ENCODE measurements at places on chromosomes 12 and 14.
A peak's percentile ranks its signal among the peaks of the same experiment; 100 is the strongest.

DNA sequence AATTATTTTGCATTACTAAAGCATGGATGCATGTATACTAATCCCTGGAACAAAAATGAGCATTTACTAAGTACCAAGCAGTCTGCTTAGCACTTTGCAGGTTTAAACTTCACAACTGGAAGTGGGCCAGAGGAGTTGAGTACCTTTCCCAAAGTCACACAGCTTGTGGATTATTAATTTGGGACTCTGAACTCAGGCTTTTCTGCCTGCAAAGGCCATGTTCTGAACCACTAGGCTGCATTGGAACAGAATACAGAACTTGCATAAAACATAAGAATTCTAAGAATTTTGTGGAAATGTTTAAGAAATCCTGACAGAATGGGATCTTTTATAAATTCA lies 132.9 kb upstream of the AMIGO2 start:
- DNase-seq, result no peak

DNA sequence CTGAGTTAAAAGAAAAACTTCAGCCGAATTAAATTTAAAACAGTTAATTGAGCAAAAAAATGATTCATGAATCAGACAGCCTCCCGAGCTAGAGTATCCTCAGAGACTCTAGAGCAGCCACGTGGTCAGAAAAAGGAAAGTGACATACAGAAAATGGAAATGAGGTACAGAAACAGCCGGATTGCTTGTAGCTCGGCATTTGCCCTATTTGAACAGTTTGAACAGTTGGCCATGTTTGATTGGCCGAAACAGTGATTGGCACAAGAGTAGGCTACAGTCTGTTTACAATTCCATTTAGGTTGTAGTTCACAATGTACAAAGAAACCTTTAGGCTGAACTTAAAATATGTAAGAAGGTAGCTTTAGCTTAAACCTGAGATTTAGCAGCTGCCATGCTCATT lies 12.9 kb upstream of the OXA1L start:
- DNase-seq, result no peak

DNA sequence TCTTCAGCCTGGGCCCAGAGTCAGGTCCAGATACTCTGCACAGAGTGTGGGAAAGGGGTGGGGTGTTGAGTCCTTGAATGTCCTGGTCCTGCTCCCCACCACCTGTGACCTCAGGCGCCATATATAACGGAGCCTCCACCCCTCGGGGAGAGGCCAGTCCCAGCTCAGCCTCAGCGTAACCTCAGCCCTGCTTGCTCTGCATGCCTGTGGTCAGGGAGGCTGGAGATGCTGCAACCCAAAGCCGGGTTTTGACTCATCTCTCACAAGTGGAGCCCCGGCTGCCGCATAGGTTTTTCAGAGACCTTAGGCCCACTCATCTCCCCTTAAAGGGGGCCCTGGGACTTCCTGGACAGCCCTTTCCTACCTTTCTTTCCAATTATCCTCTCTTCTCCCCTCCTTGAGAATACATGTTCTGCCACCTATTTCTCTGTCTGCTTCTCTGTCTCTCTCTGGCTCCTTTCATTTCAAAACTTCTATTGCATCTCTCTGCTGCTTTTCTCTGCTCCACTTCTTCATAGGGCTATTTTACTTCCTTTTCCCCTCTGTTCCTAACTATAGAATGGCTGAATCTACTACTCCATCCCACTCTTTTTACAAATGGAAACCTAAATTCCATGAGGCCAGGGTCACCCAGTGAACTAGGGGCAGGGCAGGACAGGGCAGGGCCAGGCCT lies 1.2 kb downstream of the ITGB7 start:
- peak; percentile 39 for DNase-seq

DNA sequence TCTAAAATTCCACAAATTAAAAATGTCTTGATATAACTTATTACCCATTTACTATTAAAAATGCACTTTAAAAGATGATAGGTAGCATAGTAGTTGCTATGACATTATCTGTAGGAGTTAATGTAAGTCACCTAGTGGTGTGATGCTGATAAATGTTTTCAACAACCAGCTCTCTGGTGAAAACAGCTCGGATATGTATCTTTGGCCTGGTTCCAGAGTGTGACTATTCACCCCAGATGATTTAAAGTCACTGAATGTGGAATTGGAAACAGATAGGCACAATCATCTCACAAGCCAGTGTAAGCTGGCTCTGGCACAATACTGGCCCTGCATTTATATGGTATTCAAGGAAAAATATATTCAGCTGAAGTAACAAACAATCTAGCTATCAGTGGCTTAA lies 9.2 kb upstream of the CCDC196 start:
- no peak for DNase-seq

GRCh38 chr12:104079024-104079423 lies 14.7 kb downstream of the HCFC2 start:
- no peak for DNase-seq

- no peak for DNase-seq
Observed at GRCh38 chr12:19893514-19893913, 454.2 kb downstream of the AEBP2 start.

- DNase-seq, result no peak
Observed at GRCh38 chr12:79375050-79375449, 315.7 kb downstream of the PAWR start.

DNA sequence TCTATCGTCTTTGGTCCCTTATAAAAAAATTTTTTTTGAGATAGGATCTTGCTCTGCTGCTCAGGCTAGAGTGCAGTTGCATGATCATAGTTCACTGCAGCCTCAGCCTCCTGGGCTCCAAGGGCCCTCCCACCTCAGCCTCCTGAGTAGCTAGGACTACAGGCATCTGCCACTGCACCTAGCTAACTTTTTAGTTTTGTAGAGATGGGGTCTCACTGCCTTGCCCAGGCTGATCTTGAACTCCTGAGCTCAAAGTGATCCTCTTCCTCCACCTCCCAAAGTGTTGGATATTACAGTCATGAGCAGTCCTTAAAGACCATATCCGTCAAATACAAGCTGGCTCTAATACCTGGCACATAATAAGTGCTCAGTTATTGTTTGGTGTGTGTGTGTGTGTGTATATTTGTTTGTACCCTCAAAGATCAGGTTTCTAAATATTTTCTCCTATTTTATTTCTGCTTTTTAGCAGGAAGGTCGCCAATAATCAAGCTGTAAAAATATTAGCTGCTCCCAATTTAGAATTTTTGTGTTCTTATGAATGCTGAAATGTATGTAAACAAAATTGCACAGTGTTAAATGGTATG lies 30.5 kb downstream of the SRGAP1 start:
- DNase-seq, result no peak

GRCh38 chr14:103908580-103908979 lies 19.7 kb upstream of the TDRD9 start:
- DNase-seq, result no peak

GRCh38 chr12:1619587-1619986 lies 9.4 kb upstream of the WNT5B start:
- DNase-seq, result no peak

DNA sequence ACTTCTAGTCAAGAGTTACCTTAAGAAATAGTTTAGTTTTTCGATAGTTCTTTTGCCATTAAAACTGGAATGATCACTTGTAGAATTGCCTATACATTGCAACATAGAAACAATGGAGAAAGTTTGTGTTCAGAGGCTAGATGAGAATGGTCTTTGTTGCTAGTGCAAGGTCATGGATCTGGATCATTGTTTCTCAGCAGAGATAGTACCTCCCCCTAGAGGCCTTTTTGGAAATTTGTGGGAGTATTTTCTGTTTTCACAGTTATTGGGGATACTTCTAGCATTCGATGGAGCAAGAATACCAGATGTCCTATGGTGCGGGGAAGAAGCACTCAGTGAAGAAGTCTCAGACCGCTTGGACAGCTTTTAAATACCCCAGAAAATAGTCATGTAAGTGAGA lies 138.8 kb upstream of the HMGA2 start:
- DNase-seq, result no peak

DNA sequence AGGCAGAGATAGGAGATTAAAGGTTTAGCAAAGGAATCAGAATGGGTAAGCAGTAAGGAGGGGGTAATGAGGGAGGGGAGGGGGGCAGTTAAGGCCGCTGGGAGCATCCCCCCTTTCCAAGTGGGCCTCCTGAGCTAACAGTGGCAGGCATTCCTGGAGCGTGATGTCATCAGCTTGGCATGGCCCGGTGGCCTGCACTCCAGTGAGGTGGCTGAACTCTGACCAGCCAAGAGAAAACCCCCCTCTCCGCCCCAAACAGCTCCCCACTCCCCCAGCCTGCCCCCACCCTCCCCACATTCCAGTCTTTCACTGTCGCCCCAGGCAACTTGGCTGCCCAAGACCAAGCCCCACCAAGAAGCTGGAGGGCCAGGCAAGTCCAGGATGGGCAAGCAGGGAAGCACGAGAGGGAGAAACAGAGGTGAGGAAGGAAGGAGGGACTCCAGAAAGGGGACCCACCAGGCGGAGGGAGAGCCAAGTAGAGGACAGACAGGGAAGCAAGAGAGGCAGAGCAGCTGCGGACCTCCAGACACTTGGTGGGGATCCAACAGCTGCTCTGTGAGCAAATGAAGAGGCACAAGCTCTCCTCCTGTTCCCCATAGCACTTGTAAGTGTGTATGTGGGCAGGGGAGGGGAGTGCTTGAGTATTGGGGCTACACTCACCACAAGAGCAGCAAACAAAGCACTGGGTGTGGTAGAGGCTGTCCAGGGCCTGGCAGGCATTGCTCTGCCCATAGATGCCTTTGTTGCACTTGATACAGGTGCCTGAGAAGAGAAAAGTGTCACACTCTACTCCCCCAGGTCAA lies 4.5 kb downstream of the AJUBA start:
- DNase-seq, result no peak

DNA sequence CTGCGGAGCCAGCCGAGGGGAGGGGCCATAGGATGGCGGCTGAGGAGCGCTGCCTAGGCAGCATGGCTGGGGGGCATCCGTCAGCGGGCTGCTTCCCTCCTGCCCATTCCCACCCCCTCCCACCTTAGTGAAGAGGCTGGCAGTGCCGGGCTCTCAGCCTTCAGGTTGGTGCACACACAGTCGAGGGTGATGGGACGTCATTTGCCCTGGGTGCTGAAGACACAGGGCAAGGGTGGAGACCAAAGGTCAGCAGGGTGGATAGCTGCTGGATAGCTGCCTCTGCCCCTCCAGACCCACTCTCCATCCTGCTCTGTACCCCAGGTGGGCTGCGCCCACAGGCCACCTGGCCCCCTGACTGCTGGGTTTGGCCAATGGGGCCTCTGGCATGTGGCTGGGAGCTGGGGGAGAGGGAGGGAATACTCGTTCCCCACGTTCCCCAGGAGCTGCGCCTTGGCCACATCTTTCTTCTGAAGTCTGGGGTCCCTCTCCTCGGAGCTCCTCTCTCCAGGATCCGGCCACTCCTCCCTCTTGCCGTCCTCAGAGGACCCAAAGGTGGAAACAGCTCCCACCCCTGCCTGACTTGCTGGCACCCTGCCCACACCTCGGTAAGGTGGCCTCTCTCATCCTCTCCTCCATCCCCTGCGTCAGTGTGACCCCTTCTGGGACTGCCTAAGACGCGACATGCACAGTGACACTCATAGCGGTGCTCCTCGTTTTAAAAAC lies 11.2 kb upstream of the CDC42BPB start:
- no peak for DNase-seq

GRCh38 chr12:46965880-46966279 lies 113.5 kb upstream of the PCED1B start:
- DNase-seq, result no peak
